ENCODE measurements at places on chromosomes 7 and 10.
A peak's percentile ranks its signal among the peaks of the same experiment; 100 is the strongest.

- DNase-seq = no peak
Measured at GRCh38 chr7:150962290-150962552, 15.9 kb downstream of the KCNH2 start.

DNA sequence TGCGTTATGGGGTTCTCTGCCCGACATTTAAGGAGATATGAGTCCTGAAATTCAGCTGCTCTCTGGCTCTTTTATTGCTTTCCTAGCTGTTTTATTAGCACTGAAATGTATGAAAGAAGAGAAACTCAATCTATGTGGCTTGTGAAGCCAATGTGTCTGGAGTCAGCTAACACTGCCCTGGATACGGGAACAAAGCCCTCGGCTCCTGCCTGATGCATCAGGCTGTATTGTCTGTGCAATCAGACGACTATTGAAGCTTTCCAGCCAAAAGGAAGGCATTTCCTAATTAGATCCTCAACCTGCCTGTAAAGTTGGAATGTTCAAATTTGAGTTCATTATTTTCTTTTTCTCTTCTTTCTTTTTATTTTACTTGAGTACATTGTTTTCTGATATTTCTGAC lies 22.0 kb upstream of the TM9SF3 start:
- DNase-seq = no peak

DNA sequence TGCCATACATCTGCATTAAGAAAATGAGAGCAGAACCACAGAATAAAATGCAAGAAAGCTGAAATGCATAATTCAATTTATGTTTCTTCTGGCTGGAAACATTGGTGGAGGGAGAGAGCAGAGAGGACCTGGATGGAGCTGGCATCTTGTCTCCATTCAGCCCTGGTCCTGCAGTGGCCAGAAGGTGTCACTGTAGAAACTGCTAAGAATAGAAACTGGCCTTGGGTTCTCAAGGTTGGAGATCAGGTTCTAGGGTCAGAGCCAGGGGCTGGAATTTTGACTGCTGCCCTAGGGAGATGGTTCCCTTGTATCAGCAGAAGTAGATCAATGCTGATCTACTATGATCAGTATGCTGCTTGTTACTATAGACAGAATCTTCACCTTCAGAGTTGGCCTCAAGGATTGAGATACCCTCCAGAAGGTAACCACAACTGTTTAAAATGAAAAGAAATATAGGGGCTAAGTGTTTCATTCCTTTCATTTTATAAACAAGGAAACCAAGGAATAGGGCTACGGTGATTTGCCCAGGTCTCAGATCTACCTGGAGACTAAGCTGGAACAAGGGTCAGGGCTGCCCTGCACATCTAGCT lies 13.1 kb downstream of the TAS2R41 start:
- no peak for DNase-seq

GRCh38 chr7:20158684-20159083 lies 58.5 kb downstream of the MACC1 start:
- no peak for DNase-seq

- DNase-seq = no peak
Measured at GRCh38 chr10:30645340-30645827, 15.8 kb upstream of the LYZL2 start.

DNA sequence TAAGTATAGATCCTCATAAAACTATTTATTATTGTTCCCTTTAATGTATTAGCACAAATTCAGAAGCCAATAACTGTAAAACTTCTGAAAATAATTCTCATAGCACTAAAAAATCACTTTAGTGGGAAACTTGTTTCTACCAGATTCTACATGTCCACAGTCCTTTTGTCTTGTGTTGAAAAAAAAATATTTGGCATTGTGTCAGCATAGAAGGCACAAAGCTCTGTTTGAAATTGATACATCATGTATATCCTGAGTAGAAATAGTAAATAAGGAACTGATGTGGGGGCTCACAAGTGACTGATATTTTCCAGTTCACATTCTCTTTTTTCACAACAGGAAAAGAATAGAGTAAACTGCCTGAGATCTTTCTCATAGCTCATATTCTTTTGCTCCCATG lies 134.6 kb downstream of the GRM3 start:
- DNase-seq = no peak

GRCh38 chr7:4794591-4795350 lies 19.3 kb downstream of the AP5Z1 start:
- no peak for DNase-seq

- peak; percentile 60 for DNase-seq
Measured at GRCh38 chr10:122298598-122299301, 27.7 kb downstream of the BTBD16 start.

DNA sequence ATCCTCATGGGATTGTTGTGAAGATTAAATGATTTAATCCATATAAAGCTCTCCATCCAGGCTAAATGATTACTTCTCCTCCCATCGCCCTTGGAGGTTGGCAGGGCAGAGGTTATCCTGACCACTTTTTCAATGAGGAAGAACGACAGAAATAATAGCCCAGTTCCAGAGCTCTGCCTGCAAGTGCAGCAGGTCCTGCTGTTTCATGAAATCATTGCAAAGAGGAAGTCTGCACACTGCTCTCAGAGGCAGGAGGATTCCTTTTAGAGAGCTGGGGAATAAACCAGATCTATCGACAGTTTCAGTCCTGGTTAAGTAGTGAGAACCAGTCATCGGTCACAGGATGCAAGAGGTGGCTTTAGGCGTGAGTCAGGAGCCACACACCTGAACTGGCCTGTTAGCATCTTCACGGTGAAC lies 25.0 kb upstream of the CDH23 start:
- DNase-seq = no peak

GRCh38 chr7:71785216-71785615 lies 626.9 kb downstream of the CALN1 start:
- no peak for DNase-seq

DNA sequence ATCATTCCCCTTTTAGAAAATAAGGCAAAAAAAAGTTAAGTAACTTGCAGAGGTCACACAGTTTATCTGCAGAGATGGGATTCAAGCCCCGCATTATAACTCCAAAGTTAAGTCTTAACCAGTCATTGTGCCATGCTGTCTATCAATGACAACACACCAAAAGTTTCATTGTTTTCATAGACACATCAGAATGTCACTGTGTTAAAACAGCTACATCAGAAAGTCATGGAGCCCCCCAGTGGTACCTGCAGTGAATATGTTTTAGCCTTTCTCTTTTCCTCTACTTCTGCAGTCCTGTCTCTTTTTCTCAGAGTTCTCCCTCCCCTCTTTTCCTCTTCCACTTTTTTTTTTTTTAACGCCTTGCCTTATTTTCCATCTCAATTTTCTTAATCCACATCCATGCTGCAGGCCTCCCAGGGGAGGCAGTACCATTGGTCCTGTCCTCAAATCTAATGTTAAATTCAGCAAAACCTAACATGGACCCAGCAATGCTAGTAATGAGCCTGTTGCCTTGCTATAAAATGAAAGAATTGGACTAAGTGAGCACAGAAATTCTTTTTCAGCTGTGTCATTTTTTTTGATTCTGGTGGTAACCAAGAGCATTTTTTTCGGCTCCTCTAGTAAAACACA lies 3.8 kb upstream of the NRCAM start:
- peak; percentile 35 for DNase-seq

GRCh38 chr7:831596-832166 lies 595 bp upstream of the SUN1 start:
- DNase-seq = peak; percentile 11

- DNase-seq = no peak
Measured at GRCh38 chr7:33185786-33186185, 56.4 kb downstream of the BBS9 start.

DNA sequence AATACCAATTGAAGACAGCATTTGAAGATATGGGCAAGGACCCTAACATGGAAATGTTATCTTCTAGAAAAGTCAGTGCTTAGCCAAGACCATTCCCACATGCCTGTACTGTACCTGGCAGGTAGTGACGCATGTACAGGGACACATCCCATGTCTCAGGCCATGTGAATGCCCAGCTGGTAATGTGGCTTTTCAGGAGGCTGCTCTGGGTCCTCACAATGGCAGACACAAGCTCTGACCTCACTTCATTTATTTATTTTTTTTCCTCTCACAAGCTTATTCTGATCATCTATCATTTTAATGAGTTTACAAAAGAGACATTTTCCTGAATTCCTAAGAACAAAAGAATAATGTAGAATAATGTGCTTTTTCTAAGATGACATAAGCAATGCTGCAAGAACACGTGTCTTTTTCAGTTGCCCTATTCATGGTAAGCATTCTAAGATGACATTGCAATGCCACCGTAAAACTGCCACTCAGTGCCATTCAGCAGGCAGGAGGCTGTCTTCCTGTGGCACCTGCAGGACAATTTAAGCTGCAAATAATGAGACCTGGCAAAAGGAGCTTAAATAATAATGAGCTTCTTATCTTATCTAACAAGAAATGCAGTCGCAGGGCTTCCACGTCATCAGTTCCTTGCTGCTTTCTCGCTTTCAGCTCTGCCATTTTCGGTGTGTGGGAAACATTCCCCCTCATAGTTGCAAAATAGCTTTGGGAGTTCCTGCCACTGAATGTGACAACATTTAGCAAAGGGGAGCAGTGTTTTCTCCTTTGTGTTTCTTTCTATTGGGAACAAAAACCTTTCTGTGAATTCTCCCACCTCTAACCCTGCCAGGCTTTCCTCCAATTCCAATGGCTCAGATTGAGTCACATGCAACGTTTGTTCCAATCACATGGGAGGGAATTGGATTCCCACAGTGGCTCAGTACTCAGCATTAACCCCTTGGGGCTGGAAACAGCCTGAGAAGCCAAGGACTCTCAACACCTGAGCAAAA lies 113.0 kb downstream of the SEC23IP start:
- DNase-seq = no peak

DNA sequence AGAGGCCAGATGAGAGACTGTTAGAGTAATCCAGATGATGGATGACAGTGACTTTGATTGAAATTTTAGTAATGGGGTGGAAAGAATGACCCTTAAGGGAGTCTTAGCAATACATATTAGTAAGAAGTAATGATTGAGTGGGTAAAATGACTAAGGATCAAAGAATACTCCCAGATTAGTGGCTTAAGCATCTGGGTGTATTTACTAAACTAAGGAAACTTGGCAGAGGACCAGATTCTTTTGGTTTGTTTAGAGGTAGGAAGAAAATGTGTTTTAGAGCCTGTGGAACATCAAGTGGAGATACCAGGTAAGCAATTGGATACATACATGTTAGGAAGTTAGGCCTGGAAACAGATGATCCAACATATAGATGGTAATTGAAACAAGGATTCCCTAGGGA lies 58.8 kb upstream of the ADRA2A start:
- no peak for DNase-seq

DNA sequence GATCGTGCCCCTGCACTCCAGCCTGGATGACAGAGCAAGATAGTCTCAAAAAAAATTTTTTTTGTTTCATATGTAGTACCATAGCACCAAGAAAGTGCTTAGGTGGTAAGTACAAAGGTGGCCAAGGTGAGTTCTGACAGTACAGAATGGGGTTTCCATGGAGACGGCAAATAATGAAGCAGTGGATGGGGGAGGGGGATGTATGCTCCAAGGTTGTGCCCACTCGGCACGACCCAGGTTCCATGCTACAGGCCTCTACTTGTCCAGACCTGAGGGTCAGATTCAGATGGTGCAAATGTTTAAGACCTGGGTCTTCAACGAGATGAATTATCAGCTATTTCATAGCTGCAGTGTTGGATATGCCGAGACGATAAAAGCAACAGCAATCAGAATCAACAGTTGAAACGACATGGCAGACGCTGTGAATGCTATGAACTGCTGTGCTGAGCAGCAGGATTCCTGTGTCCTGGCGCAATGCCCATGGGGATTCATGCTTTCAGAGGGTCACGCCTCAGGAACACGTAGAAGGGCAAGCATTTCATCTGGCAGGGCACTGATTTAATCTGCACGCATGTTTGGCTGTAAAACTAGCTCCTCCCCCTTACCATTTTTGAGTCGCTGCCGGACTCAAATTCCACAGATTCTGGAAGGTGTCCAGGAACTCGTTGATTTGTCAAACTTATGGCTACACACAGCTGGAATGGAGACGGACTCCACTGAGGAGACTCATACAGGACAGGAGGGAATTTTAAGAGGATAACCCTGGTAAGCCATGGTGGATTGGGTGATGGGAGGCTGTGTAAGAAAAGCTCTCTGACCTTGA lies 256.5 kb downstream of the FRMD4A start:
- no peak for DNase-seq

DNA sequence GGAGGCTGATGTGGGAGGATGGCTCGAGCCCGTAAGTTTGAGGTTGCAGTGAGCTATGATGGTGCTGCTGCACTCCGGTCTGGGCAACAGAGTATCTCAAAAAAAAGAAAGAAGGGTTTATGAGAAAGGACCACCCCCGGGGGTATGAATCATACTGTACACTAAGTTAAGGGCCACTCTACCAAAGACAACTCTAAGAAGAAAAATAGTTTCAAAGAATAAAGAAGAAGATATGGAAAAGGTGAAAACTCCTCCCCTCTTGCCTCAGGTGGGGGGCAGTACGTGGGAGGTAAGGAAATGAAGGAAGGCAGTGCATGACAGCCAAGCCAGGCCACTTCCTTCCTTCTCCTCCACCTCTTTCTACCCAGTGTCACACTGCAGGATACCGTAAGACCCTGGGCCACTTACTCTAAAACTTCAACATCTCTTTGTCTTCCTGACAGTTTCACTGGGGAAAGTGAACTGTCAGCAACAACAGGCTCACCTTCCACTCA lies 61.3 kb downstream of the PIP4K2A start:
- peak; percentile 37 for DNase-seq

DNA sequence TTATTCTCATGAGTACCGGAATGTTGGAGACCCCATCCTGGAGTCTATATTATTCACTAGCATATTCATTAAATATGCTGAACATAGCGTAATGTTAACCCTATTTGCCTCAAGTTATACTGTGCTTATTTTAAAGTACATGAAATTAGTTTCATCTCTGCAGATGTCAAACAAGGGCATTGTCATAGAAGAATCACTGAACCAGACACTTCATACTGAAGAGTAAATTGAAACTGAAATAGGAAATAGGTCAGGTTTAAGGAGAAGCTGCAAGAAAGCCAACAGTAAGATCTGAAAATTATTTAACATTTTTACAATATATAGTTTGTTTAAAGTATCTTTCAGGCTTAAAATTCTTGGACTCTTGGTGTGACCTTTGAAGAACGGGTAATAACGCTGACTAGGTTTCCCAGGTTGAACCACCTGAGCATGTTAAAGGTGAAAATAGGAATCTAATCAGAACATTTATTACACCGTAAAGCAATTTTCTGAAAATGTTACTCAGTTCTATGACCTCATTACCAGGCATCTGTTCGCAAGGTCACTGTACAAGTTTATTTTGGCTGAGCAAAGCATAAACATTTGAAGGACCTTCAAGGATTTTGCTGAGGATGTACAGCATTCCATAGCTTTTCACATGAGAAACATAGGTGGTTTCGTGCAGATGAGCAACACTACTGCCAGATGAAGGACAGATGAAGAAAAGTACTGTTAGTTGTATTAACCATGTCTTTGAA lies 82.7 kb downstream of the REEP3 start:
- no peak for DNase-seq

DNA sequence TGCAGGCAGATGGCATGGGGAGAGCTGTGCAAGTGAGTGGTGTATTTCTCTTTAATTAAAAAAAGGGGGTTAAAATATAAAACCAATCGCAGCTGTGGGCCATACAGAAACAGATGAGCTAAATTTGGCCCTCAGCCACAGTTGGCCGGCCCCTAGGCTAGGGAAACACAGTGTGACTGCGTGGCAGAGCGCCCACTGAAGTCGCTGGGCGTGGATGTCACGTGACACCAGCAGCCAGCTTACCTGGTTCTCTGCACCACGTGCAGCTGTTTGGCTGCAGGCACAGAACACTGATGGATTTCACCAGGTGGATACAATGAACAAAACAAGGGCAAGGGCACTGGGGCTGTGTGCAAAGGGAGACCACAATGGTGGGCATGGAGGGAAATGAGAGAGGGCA lies 119.3 kb upstream of the ZNF746 start:
- DNase-seq = no peak

Measured in stimulated activated naive CD8-positive, alpha-beta T cell treated with anti-CD3 and anti-CD28 coated beads, Interleukin-15, amount 100 ng/mL, for 72 hours (primary cell).